ENCODE measurements at places on chromosomes 11 and 22. TPM values are rescaled to one million over a fixed set of nuclear protein-coding genes. Genes with fewer than 3 reads are reported as not detected.

OR4C11 gene
- total RNA-seq = not detected

PATE2 gene
- total RNA-seq = not detected

VPREB1 gene
- total RNA-seq = not detected

FLRT1 gene
- not detected for total RNA-seq

B4GALNT4 gene
- total RNA-seq = 0.81 TPM

OR51E2 gene
- not detected for total RNA-seq

OR10A2 gene
- not detected for total RNA-seq

DNA sequence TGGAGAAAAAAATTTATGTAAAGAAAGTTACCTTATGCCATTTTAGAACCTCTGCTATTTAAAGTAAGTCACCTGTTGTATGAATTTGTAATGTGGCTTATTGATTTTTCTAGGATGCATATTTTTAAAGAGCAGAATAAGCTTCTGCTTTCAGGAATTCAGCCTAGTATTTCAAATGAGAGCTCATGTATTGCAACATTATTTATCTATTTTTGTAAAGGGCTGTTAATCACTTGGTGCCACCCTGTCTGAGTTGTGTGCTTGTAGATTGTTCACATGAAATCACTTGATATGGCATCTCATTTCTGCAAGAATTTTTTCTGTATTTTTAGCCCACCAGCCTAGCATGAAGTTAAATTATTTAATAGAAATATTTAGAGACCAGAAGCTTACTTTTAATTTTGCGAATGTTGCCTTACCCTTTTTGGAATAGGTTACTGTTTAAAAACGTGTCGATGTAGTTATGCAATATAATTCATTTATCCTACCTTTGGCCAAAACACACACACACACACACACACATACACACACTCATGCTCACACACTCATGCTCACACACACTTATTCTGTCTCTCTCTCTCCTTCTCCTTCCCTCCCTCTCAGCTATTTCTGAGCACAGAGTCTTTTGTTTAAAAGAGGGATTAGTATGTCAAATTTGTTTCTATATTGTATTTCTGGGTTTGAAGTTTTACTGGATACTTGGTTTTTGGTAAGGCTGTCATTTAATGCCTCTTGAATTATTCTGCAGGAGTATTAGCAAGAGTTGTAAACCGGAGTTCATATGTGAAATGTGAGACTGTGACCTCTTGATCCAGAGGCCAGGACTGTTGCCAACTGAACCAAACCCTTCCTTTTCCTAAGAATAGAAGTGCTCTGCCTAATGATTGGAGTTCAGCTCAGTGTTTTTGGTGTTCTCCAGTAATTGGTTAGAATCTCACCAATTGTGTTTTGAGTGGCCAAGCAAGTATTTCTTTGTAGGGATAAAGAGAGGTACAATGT, 34.4 kb downstream of the YAP1 start:
- no peaks in the 10 kb centered on the region for H3K36me3 ChIP-seq
- DNase-seq = no peak
- no peak overlapping the region for H3K27ac ChIP-seq
- no peak overlapping the region for H3K4me3 ChIP-seq
- no peaks in the 10 kb centered on the region for H3K4me1 ChIP-seq
- no peaks in the 10 kb centered on the region for H3K27me3 ChIP-seq

- peaks cover 35% of the 10 kb centered on the region for H3K4me1 ChIP-seq
- peak overlapping the region; percentile 72 for H3K27ac ChIP-seq
- no peaks in the 10 kb centered on the region for H3K36me3 ChIP-seq
- DNase-seq = peak; percentile 70
Observed at GRCh38 chr11:78187366-78188285, 800 bp downstream of the KCTD21 start.

GRCh38 chr11:76156971-76157427, 49.3 kb downstream of the WNT11 start:
- H3K36me3 ChIP-seq = no peaks in the 10 kb centered on the region
- H3K27ac ChIP-seq = no peak overlapping the region
- no peak for DNase-seq
- H3K4me3 ChIP-seq = no peak overlapping the region
- peaks cover 23% of the 10 kb centered on the region for H3K4me1 ChIP-seq

GRCh38 chr11:78991681-78992080, 417.0 kb upstream of the NARS2 start:
- no peaks in the 10 kb centered on the region for H3K27me3 ChIP-seq
- no peaks in the 10 kb centered on the region for H3K36me3 ChIP-seq
- H3K4me3 ChIP-seq = no peak overlapping the region
- no peaks in the 10 kb centered on the region for H3K4me1 ChIP-seq

DNA sequence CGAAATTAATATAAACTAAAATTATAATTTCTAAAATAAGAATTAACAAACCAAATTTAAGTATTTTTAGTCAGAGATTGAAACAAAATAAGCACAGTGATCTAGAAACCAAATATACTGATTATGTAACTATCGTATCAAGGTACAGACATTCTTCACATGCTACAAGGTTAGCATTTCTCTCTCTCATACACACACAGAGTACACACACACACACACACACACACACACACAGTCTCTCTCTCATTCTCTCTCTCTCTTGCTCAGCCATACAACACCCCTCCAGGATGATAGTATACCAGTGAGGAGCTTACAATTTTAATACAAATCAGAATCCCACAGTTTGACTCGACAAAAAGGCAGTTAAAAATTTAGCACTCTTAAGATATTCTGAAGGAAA, 66.0 kb downstream of the RDX start:
- H3K27me3 ChIP-seq = no peaks in the 10 kb centered on the region
- H3K4me3 ChIP-seq = no peak overlapping the region
- H3K4me1 ChIP-seq = no peaks in the 10 kb centered on the region
- no peak overlapping the region for H3K27ac ChIP-seq
- no peak for DNase-seq

GRCh38 chr22:22168190-22168940, 76.2 kb upstream of the VPREB1 start:
- no peaks in the 10 kb centered on the region for H3K36me3 ChIP-seq
- no peak for DNase-seq

- peak; percentile 80 for DNase-seq
- H3K4me3 ChIP-seq = peak overlapping the region; percentile 30
- peaks cover 4% of the 10 kb centered on the region for H3K36me3 ChIP-seq
- no peaks in the 10 kb centered on the region for H3K27me3 ChIP-seq
- H3K27ac ChIP-seq = no peak overlapping the region
Observed at GRCh38 chr22:41697126-41697775, 2.1 kb upstream of the MEI1 start.

- no peak overlapping the region for H3K4me3 ChIP-seq
- H3K4me1 ChIP-seq = no peaks in the 10 kb centered on the region
- no peaks in the 10 kb centered on the region for H3K36me3 ChIP-seq
Observed at GRCh38 chr11:33659370-33660139, 41.1 kb downstream of the C11orf91 start.

DNA sequence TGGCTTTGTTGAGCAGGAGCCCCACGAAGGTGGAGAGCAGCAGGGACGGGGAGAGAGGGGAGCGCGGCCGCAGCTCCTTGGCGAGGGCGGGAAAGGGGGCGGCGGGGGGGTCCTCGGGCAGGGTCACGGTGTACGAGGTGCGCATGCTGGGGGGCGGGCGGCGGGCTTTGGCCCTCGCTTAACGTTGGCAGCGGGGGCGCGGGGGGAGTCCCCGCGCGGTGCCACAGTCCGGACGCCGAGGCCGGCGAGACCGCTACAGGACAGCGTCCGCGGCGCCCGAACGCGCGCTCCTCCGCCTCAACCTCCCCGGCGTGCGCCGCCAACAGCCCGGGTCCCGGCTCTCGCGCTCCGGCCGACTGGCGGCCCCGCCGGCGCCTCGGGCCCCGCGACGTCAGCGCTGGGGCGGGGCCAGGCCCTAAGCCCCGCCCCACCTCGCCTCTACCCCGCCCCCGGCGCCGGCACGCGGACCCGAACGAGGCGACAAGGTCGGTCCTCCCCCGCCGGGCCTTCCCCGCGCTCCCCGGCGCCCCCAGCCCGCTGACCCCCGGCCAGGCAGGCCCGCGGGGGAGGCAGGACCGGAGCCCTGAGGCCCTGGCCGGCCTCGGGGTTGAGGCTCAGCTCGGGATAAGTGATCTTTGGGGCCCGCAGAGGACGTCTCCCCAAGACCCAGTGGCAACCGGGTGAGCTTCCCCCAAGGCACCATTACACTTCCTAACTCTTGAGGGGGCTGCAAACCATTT, 17.5 kb downstream of the USP2 start:
- H3K27me3 ChIP-seq = peaks cover 30% of the 10 kb centered on the region
- peaks cover 9% of the 10 kb centered on the region for H3K4me1 ChIP-seq
- DNase-seq = peak; percentile 42

DNA sequence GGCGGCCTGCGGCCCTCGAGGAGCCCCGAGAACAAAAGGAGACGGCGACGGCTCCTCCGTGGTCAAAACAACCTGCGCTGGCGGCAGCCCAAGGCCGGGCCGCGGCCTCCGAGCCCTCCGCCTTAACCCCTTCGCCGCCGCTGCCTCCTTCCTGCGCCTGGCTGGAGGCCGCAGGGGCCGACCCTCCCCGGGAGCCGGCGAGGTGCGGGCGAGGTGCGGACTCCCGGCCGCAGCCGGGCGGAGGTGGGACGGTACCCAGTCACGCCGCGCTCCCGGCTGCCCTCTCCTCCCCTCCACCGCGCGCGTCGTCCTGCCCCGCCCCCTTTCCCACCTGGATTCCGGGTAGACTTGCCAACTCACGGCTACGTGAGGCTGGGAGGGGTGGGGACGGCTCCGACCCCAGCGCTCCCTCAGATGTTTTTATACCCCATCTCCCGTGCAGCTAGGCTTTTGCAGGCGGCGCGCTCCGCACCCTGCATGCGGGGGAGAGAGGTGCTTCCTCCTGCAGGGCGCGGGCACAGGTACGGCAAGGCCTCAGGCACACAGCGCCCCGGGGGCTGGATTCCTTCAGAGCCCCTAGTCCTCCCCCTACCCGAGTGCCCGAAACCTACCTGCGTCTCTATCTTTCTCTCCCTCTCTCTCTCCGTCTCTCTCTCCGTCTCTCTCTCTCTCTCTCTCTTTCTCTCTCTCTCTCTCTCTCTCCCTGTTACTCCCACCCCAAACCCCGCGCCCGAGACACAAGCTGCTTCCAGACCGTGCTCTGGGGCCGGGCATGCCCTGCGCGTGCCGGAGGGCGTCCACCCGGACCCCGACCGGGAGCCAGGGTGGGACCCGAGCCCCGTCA, 2.0 kb downstream of the PDGFB start:
- H3K27ac ChIP-seq = peak overlapping the region; percentile 57
- peak overlapping the region; percentile 71 for H3K4me3 ChIP-seq
- no peaks in the 10 kb centered on the region for H3K36me3 ChIP-seq
- peaks cover 46% of the 10 kb centered on the region for H3K4me1 ChIP-seq
- peak; percentile 52 for DNase-seq

DNA sequence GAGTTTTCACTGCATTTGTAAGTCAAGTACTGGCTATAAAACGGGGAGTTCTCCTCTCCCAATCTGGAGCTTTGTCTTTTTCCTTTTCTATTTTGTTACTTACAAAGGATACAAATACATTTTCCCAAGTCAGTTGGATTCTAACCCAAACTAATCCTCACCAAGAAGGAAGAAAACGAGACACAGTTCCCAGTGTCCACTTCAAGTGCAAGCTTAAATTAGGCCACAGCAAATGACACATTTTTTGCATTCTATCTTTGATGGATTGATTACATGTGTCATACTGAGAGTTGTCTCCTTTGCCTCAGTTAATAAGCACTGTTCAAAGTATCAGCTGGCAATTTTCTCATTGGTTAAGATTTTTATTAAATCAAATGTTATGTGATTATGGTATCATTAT, 296.7 kb upstream of the ANO5 start:
- no peaks in the 10 kb centered on the region for H3K27me3 ChIP-seq
- no peak for DNase-seq
- H3K4me1 ChIP-seq = no peaks in the 10 kb centered on the region
- H3K4me3 ChIP-seq = no peak overlapping the region
- no peak overlapping the region for H3K27ac ChIP-seq
- no peaks in the 10 kb centered on the region for H3K36me3 ChIP-seq

All from CD8-positive, alpha-beta memory T cell (primary cell).